ENCODE measurements at places on chromosomes 7 and 10.
A peak's percentile ranks its signal among the peaks of the same experiment; 100 is the strongest.

DNA sequence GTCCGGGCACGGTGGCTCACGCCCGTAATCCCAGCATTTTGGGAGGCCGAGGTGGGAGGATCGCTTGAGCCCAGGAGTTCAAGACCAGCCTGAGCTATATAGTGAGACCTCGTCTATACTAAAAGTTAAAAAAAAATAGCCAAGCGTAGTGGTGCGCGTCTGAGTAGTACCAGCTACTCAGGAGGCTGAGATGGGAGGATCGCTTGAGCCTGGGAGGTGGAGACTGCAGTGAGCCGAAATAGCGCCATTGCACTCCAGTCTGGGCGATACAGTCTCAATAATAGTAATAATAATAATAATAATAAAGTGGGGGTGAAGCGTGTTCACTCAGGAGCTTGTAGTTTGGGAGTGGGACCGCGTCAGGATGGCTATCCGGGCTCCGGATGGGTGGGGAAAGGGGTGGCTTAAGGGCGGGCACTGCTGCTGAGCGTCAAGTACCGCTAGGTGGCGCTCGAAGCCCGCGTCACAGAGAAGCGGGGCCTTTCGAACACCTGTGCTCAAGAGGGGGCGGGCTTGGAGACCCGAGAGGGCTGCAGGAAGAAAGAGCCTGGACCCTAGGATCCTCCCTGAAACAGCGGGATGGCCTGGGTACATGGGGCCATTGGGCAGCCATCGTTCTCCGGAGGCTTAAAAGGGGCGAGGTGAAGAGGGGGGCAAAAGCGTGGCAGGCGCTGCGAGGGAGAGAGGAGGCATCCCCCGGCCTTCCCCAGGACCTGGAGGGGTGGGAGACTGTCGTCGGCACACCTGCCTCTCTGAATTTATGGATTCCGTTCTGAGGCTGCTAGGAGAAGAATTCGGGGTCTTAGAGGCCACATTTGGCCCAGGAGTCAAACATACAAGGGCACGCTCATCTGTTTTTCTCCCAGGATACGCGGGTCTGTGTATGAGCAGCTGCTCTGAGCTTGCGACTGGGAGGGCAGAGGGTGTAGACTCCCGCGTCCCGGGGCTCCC lies 14.5 kb downstream of the LBX1 start:
- peak; percentile 61 for DNase-seq

DNA sequence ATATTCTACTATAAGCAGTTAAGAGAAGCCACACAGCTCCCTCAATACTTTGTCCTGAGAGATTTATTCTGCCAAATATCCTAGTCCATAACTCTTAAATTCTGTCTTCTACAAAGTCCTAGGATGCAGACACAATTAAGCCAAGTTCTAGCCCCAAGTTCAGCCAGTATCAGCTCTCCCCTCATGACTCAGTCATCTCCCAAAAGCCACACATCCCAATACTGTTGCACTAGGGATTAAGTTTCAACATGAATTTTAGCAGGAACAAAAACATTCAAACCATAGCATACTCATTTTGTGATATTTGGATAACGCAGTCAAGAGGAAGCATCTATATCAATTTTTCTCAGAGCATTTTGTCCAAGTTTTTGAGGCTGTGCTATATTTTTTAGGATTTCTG lies 277.4 kb downstream of the FZD1 start:
- no peak for DNase-seq

- DNase-seq = no peak
These were observed 303.7 kb downstream of the PRPF18 start for GRCh38 chr10:13890233-13891127.

DNA sequence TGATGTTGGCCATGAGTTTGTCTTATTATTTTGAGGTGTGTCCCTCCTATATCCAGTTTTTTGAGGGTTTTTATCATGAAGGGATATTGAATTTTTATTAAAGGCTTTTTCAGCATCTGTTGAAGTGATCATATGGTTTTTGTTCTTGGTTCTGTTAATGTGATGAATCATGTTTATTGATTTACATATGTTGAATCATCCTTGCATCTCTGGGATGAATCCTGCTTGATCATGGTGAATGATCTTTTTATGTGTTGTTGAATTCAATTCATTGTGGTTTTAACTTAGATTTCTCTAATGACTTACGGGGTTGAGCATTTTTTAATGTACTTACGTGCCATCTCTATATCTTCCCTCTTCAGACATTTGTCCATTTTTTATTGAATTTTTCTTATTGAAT lies 22.9 kb downstream of the DLD start:
- DNase-seq = no peak

DNA sequence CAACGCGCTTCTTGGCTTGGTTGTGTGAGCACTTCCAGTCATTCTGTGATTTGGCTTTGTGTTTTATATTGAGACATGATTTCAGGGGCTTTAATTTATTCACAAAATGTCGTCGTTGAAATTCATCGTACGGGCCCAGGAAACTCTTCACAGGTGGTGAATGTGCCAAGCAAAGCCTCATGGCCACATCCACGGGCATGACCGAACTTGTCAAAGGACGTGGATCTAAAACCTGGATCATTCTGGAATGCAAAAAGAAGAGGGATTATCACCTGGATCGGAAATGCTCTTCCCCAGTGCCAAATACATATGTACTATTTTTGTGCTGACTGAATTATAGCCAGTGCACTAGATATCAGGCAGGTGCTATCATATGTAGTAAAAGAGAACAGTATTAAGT lies 2.2 kb downstream of the PPP1R3C start:
- DNase-seq = no peak

DNA sequence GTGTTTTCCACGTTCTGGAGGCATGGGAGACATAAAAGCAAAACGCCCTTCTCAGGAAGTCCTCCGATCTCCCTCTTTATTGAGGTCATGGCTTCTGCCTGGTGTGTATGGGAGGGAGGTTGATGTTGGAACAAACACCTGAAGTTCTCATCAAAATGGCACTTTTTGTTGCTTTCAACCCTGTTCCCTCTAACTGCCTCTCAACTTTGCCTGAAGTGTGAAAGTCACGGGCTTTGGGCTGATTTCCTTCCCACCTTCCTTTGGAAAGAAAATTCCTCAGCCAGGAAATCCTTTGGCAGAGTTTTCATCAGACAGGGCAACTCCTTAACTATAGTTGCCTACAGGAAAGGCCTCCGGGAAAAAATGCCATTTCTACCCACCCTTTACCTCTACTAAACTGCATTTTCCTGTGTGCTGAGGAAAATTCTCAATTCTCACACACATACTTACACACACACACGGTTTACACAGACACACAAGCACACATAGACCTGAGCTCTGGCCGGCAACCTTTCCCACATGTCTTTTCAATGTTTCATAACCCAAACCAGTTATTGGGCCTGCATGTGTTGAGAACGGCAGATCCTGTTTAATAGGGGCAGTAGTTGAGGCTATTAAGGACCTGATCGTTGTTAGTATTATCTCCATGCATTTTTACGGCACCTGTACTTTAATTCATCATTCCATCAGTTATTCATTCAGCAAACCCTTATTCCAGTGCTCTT lies 36.4 kb downstream of the CYP17A1 start:
- no peak for DNase-seq

DNA sequence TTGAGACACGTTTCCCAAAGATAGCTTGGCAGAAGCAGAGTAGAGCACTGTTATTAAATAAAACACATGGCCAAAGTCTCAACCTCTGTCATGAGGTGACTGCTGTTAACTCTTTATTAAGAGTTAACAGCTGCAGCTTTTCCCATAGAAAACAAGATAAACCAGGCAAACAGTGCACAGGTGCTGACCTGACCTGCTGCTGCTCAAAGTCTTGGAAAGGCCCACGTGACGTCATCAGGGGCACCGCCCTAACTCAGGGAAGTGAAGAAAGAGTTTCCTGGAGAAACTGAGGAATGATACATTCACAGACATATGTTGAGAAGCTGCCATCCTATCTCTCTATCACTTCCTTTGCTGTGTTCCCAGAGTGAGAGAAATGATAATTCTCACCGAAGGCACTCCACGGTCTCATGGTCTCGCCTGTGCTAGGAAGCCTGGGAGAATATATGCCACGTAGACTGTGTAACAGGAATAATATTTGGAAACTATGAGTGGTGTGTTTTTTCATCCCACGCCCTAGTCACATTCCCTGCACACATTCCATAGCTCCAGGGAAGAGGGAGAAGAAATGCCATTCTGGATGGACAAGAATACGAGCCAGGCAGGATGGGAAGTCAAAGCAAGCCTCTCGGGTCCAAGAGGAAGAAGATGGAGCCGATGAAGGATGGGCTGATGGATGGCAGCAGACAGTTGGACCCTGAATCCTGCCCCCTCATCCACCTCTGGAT lies 146.2 kb upstream of the NFE2L3 start:
- DNase-seq = no peak

DNA sequence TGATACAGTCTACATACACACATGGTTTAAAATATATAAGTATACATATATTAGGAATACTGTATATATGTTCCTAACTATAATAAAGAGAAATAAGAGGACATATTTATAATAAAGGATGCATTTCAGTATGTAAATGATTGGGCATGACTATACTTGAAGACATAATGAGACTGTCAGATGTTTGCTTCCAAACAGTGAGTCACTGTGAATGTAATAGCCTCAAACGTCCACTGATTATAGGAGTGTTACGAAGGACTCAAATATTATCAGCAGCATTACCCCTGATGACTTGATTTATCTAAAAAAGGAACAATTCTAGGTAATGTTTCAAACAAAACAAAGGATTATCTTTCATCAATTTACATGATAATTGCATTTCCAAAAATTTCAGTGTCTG lies 39.9 kb upstream of the NRBF2 start:
- DNase-seq = no peak

- DNase-seq = no peak
These were observed 70.7 kb downstream of the BEND7 start for GRCh38 chr10:13457958-13458686.
